ENCODE measurements at places on chromosomes 11 and 22. TPM values are rescaled to one million over a fixed set of nuclear protein-coding genes. Genes with fewer than 3 reads are reported as not detected.

DNA sequence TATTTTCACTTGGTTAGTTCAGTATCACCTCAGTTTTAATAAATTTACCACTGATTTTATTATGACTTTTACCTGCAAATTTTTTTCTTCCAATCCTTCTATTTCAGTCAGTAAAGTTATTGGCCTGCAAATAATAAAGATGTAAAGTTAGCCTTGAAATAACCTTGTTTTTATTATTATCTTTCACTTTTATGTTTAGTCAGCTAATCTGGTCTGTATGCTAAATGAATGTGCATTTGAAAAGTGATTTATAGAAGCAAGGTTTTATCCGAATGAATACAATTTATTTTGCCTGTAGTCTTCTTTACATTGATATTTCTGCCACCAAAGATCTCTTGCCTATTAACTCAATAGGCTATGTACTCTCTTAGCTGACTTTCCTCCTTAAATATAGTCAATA, 425.7 kb downstream of the CNTN5 start:
- no peaks in the 10 kb centered on the region for H3K27me3 ChIP-seq
- no peak overlapping the region for H3K27ac ChIP-seq
- no peaks in the 10 kb centered on the region for H3K36me3 ChIP-seq
- DNase-seq, result no peak
- no peaks in the 10 kb centered on the region for H3K4me1 ChIP-seq

DNA sequence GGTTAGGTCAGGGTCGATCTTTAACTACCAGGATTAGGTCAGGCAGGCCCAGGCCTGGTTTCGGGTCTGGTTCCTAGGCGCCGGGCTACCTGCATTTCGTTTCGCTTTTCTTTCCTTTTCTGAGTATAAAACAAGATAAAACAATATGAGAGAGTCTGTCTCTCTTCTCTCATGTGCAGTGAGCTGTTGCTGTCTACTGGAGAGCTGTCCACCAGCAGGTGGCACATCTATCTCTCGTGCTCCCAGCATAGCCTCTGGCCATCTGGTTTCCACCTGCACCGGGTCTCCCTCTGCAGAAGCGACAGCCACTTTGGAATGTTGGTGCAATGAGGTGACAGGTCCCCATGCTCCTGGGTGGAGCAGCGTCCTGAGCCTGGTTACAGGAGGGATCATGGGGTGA, 27.6 kb downstream of the RIBC2 start:
- no peak overlapping the region for H3K27ac ChIP-seq
- DNase-seq, result peak; percentile 41
- H3K4me1 ChIP-seq, result peaks cover 8% of the 10 kb centered on the region
- H3K27me3 ChIP-seq, result peaks cover 2% of the 10 kb centered on the region
- no peaks in the 10 kb centered on the region for H3K36me3 ChIP-seq

DNA sequence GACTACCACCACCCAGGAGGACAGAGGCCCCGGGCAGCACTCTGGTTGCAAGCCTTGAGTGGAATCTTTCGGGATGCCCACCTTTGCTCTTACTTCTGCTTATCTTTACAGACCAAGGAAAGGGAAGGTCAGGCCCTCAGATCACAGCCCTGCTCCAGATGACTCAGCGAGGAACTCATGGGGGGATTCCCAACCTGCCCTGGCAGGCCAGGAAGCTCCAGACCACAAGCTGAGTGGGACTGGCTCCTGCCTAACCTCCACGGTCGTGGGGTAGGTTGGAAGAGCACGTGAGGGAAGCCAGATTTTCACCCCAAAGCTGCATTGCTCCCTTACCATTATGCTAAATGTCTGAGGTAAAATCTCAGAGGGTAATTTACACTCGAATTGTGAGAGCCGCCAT, 11.8 kb downstream of the TBC1D10A start:
- H3K27me3 ChIP-seq, result no peaks in the 10 kb centered on the region
- no peak overlapping the region for H3K27ac ChIP-seq
- no peak for DNase-seq
- H3K4me1 ChIP-seq, result peaks cover 14% of the 10 kb centered on the region
- H3K36me3 ChIP-seq, result no peaks in the 10 kb centered on the region

The PDGFB gene
- total RNA-seq, result 0.80 TPM

The TRIM49 gene
- not detected for total RNA-seq

The YPEL1 gene
- total RNA-seq, result 19.5 TPM

All from neural crest cell (in vitro differentiated cells).